ENCODE measurements at places on chromosomes 2 and 18.
A peak's percentile ranks its signal among the peaks of the same experiment; 100 is the strongest.

DNA sequence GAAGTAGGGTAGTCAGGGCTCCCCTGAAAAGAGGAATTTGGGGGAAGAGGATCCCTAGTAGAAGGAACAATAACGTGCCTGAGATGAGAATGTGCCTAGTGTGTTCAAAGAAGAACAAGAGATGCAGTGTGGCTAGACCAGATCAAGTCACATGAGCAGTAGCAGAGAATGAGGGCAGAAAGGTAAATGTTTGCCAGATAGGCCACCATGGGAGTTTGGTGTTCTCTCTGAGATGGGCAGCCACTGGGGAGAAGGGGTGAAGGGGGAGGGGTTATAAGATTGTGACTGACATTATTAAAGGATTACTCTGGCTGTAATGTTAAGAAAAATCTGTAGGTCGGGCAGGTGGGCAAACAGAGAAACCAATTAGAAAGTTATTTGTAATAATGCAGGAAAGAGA lies 166.0 kb downstream of the LCLAT1 start:
- no peak for DNase-seq

DNA sequence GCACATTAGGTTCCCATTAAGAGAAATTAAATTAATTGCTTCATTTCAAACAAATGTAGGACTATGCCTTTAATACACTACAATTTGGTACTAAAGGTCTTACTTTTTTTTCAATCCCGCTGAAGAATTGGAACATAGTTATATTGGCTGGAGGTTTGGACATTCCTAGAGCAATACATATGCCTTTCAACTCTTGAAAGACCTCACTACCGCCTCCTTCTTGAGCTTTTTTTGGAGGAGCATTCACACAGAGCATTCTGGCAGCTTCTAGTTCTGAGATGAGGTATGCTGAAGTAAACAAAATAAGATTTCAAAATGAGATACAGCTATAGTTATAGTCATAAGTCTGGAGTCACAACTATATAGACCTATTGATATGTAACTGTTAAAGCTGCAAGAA lies 10.9 kb downstream of the FAM98A start:
- no peak for DNase-seq

- no peak for DNase-seq
Measured at GRCh38 chr18:79400091-79400590, 4.4 kb downstream of the NFATC1 start.

GRCh38 chr2:210533389-210533788 lies 23.0 kb upstream of the CPS1 start:
- DNase-seq = no peak

- DNase-seq = no peak
Measured at GRCh38 chr2:143026411-143027054, 102.7 kb upstream of the ARHGAP15 start.

DNA sequence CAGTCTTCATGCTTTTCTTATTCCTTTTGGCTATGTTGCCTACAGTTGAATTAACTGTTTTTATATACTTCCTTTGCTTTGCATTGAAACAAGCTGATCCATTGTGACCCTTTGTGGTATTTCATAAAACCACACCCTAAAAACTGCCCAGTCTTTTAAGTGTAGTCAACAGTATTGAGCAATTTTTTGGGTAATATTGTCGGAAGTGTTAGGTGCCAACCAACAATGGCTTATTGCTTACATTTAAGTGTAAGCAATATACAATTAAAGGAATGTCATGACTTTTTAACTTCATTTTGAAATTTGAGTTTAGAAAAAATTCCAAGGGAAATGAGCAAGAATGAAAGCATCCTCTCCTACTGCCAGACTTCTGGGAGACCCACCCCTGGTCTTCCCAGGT lies 174.1 kb downstream of the NEDD4L start:
- no peak for DNase-seq

DNA sequence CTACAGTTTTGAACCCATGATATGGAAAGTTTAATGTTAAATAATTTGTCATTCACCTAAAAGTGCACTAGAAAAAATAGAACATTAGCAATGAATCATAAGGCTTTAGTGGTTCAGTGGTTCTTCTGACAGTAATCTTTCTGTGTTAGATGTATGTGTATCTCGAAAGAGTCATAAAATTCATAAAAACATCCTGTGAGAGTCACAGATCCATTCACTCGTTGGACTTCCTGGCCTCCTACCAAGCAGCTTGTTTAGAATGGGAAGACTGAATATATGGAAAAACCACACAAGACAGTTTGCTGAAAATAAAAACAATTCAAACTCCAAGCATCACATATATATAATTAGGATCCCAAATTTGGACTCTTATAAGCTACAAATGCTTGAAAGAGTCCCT lies 34.8 kb downstream of the ADNP2 start:
- no peak for DNase-seq

- DNase-seq = no peak
Measured at GRCh38 chr2:134362740-134363139, 108.9 kb downstream of the MGAT5 start.

GRCh38 chr2:236828820-236829219 lies 256.9 kb upstream of the COPS8 start:
- no peak for DNase-seq

DNA sequence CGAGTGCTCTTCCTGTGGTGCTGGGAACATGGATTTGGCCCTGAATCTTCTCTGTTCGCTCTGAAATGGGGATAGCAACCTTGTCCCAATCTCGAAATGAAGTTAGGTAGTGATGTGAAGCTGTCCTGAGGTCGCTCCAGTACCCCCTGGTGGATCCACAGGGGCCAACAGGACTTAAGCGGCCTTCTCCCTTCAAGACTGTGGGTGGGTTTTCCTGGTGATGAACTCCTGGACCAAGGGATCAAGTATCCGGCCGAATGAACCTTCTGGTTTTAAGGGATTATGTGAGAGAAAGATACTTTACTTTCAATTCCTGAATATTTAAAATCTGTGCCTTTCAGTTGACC lies 156.5 kb downstream of the NAPG start:
- no peak for DNase-seq

GRCh38 chr2:11746807-11747459 lies 501 bp downstream of the LPIN1 start:
- no peak for DNase-seq

- DNase-seq = no peak
Measured at GRCh38 chr2:189581354-189582139, 961 bp upstream of the SLC40A1 start.

DNA sequence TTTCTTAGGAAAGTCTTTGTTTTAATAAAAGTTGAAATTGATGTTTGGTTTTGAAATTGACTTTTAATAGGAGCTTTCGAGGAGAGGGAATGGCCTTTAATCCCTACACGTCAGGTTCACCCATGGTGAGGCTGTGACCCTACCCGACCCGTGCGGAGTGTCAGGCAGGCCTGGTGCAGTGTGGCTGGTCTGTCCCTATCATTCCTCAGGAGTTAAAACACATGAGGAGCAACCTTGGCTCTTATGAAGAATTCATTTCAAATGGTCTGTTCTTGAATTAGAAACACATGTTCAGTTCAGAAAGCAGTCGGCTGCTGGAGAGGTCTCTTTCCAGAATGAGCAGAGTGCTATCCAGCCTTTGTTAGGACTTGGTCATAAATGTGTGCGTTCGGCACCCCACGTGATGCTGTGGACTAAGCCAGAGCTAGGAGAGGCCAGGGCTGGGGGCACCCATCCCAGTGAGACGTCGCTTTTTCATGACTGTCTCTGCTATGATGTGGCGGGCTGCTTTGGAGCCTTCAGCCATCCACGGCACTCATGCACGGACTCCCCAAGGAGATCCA lies 54.7 kb downstream of the EMILIN2 start:
- DNase-seq = no peak

- DNase-seq = no peak
Measured at GRCh38 chr2:72003124-72003523, 144.5 kb downstream of the CYP26B1 start.

DNA sequence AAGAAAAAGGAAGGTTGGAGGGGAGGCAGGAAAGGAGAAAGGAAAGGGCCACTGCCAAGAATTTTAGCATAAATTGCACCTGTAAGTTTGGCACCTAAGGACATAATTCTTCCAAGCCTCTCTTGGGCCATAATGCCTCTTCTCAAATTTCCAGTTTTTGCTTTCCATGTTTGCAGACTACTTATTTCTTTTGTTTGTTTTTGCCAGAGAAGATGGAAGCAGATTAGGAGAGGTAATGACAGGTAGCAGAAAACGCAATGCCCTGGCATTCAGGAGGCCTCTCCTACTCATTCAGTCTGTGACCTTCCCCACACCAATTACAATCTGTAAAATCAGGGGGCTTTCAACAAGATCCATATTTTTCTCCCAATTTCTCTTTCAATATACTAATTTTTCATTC lies 56.8 kb downstream of the MRPL33 start:
- no peak for DNase-seq

GRCh38 chr2:44233450-44234128 lies 41.7 kb upstream of the SLC3A1 start:
- no peak for DNase-seq

- DNase-seq = no peak
Measured at GRCh38 chr18:25176518-25177042, 175.4 kb downstream of the ZNF521 start.

DNA sequence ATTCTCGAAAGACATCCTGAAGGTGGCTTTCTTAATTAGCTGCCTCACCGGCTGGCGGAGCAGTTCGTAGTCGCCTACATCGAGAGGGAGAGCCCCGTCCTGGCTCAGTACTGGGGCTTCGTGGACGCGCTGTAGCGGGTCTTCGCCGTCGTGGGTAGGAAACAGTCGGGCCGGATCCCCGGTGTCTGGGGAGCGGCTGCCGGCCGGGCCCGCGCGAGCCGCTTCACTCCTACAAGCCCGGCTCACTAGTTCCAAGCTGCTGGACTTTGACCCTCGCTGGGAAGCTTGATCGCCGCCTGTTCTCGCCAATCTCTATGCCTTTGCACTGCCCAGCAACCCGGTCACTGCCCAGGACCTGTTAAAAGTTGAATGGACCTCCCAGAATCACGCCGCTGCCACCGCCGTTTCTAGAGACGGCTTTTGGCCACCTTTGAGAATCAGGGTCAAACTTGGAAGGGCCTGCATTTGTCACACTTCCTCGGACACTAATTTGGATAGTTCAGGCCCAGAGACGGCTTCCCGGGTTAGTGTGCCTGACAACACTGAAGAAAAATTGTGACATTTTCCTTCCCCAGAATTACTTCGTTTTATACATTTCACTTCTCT lies 41.4 kb upstream of the AKAIN1 start:
- peak; percentile 16 for DNase-seq

- no peak for DNase-seq
Measured at GRCh38 chr2:120291401-120292311, 39.0 kb downstream of the RALB start.

DNA sequence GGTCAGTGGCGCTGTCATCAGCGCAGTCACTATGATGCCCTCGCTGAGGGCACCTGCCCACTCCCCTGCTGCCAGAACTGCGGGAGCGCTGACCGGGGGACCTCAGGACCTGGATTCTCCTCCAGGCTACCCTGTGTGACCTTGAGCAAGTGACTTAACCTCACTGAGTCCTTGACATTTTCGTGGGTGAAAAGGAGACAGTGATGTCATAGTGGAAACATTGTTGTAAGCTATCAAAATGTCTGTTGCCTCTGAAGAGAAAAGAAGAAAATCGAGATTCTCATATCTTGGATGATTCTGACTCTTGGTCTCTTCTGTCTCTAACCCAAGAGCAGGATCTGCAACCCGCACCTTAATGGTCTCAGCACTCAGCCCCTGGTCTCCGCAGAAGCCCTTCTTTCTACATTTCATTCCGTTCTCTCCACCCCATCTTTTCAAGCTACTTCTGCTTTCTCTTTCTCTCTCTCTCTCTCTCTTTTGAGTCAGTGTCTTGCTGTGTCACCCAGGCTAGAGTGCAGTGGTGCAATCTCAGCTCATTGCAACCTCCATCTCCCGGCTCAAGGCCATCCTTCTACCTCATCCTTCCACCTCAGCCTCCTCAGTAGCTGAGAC lies 978 bp upstream of the TUBA4A start:
- no peak for DNase-seq

DNA sequence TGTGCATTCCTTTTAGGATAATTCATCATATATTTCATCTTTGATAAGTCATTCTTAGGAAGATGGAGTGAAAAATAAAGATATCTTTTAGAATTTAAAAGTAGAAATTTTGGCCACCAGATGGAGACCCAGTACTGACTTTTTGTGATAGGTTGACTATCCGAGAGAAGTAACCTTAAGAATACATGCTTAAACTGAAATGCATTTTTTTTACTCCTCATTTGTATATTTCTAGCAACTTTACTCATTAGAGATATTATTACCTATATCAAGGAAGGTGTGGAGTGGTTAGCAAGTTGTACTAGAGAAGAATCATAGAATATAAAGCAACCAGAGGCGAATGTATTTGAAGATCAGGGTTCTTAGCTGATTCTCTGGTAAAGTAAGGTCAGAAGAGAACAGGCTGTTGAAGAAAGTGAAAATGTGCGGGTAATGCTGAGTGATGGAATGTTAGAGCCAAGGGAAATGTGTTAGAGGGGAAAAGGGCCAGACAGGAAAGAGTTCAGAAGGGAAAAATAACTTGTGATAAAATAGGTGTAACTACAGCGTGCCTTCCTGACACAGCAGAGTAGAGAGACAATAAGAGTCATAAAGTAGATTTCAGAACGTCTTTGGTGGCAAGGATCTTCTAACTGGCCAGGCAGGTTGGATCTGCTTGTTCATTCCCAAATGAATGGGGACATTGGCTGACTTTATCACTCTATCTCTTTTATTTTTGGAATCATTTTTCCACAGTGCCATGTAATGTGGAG lies 52.3 kb downstream of the TDRD15 start:
- DNase-seq = no peak

DNA sequence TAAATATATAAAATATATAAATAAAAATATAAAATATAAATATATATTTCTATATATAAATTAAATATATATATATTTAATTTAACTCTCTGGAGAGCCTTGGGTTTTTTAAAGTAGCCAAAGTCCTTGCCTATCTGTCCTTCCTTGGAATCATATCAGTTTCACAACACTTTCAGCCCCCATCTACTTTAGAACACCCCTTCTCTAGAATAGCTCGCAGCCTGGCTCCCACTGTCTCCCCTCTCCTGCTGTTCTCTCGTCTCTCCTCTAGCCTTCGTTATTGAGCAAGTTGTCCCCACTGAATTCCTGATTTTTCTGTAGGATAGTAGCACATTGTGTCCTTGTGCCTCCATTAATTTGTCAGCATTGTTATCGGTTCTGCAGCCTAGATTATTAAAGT lies 677.0 kb downstream of the RNF144A start:
- DNase-seq = no peak

DNA sequence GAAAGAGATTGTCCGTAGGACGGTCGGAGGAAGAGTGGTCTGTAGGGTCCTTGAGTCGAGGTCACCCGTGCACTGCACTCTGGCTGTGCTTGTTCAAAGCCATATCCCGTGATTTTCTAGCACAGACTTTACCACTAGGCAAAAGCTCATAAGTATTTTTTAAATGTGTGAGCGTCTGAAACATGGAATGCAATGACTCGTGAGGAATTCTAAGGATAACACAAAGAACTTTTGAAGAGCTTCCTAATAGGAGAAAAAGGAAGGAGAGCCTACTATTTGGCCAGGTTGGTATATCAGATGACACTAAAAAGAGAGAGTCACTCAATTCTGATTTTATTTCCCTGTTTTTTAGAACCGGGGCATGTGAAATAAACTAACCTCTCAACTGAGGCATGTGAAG lies 68.3 kb downstream of the CD28 start:
- no peak for DNase-seq

GRCh38 chr18:24703316-24703715 lies 242.9 kb downstream of the HRH4 start:
- DNase-seq = no peak

GRCh38 chr2:237574894-237575868 lies 8.8 kb downstream of the PRLH start:
- DNase-seq = no peak

- DNase-seq = no peak
Measured at GRCh38 chr2:122851972-122852531, 1096.6 kb downstream of the TSN start.

Data from activated T-helper 1 cell treated with anti-CD3 and anti-CD28 coated beads, Interleukin-2, amount 50 U/mL, for 16 hours (primary cell).